ENCODE measurements at places on chromosomes 12 and 14. TPM values are rescaled to one million over a fixed set of nuclear protein-coding genes. Genes with fewer than 3 reads are reported as not detected.

DNA sequence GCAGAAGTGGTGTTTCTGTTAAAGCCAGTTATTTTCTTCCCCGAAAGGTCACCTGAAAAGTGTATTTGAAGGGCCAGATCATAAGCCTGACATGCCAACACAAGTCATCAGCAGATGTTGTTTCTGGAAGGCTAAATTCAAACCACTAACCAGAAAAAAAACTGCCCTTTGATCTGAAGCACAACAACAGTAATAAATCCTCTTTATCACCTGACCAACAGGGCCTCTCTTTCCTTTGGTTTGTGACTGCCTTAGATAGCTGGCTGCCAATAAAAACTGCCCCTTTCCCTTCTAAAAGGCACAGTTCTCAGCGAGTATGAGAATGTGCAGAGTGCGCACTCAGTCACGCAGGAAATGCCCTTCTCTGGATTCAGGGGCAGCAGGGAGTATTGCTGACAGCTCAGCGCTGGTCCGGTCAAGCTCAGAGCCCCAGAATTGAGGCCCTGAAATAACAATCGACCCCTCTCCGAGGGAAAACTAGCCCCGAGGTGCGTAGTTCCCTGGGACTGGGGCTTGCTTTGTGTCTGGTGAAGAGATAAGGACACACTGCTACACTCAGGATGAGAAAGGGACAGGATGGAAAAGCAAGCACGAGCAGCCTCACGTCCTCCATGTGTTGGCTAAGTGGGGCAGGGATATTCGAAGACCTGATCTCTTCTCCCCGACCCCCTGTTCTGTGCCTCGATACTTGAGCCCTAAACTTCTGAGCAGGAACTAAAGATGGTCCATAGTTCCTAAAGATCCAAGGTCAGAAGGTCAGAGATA lies 184.2 kb upstream of the GZMB start:
- no peak for DNase-seq

GRCh38 chr14:105427412-105427811 lies 7.8 kb downstream of the MTA1 start:
- no peak for DNase-seq

GRCh38 chr12:123867141-123867540 lies 105.0 kb downstream of the DNAH10 start:
- DNase-seq, result no peak

DNA sequence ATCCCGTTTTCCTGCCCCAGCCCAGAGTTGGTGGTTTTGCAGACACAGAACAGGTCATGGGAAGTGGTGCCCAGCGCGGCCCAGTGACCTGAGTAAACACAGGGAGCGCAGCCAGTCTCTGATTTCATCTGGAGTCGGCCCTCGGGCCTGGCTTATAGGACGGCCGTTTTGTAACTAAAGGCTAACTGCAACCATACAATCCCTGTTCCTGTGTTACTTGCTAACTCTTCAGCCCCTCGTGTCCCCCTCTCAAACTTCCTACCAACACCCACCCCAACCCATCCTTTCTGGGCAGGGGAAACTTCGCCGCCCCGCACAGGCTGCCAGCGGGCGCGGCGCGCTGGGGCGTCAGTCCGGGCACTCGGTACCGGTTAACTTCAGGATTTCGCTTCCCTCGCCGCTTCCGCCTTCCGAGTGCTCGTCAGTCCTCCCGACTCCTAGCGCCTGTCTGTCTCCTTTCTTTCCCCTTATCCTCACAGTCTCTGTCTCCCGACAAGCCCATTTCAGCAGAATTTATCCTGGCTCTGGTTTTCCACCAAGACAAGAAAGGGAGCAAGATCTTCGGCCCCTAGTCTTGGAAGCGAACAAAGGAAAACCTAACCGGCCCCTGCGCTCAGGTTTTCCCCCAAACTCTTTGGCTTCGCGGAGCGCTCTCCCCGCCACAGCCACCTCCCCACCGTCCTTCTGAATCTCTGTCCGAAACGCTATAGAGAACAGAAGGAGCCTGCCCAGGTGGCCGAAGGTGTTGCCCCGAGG lies 2.0 kb downstream of the SIX1 start:
- DNase-seq, result peak; percentile 57

- DNase-seq, result no peak
Observed at GRCh38 chr14:33414041-33414440, 475.4 kb downstream of the NPAS3 start.

DNA sequence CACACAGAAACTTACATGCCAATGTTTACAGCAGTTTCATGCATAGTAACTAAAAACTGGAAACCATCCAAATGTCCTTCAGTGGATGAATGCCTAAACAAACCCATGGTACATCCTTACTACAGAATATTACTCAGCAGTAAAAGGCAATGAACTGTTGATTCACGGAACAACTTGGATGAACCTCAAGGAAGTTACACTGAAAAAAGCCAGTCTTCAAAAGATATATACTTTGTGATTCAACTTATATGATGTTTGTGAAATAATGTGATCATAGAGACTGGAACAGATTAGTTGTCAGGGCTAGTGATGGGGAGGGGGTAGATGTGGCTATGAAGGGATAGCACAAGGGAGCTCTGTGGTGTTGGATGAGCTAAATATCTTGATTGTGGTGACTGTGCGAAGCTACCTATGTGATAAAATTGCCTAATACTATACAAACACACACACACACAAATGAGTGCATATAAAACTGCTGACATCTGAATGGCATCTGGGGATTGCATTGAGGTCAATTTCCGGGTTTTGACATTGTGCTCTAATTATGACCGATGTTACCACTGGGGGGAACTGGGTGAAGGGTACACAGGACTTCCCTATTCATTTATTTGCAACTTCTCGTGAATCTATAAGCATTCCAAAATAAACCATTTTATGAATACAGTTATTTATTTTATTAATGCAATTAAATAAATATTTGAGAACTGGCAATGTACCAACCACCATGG lies 94.3 kb downstream of the RIN3 start:
- peak; percentile 73 for DNase-seq

GRCh38 chr12:107094183-107094448 lies 767 bp upstream of the CRY1 start:
- DNase-seq, result no peak

- no peak for DNase-seq
Observed at GRCh38 chr14:70576891-70577290, 23.6 kb downstream of the MED6 start.

Gene COA8
- total RNA-seq, result 26.5 TPM

Gene RIPK3
- 5.8 TPM for total RNA-seq

Gene CTSG
- not detected for total RNA-seq

Data from dermis blood vessel endothelial cell (primary cell).